Adrenal gland (tissue), 19 donors: ENCODE measurements at places on chromosomes 11 and 22.
A peak's percentile ranks its signal among the peaks of the same experiment; 100 is the strongest.

GRCh38 chr22:36671404-36671803 lies 32.1 kb downstream of the CACNG2 start:
- DNase-seq, result no peak

DNA sequence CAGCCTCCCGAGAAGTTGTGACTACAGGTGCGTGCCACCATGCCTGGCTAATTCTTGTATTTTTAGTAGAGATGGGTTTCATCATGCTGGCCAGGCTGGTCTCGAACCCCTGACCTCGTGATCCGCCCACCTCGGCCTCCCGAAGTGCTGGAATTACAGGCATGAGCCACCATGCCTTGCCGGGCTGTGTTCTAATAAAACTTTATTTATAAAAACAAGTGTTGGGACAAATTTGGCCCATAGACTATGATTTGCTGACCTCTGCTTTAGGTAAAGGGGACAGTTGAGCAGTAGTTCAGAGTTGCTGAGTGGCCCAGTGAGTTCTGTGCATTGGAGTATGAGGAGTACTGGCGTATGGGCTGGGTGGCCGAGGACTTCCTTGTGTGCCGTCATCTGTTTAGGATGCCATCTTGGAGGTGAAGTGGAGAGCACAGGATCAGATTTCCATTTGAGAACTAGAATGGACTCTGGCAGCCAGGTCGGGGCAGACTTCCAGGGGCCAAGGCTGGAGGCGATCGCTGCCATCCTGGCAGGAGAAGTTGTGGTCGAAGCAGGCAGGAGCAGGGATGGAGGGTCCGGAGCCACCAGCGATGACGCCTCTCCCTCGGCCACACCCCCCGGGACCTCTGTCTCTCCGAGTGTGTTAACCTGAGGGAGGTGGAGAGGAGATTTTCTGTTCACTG lies 43.8 kb downstream of the FBLN1 start:
- no peak for DNase-seq

DNA sequence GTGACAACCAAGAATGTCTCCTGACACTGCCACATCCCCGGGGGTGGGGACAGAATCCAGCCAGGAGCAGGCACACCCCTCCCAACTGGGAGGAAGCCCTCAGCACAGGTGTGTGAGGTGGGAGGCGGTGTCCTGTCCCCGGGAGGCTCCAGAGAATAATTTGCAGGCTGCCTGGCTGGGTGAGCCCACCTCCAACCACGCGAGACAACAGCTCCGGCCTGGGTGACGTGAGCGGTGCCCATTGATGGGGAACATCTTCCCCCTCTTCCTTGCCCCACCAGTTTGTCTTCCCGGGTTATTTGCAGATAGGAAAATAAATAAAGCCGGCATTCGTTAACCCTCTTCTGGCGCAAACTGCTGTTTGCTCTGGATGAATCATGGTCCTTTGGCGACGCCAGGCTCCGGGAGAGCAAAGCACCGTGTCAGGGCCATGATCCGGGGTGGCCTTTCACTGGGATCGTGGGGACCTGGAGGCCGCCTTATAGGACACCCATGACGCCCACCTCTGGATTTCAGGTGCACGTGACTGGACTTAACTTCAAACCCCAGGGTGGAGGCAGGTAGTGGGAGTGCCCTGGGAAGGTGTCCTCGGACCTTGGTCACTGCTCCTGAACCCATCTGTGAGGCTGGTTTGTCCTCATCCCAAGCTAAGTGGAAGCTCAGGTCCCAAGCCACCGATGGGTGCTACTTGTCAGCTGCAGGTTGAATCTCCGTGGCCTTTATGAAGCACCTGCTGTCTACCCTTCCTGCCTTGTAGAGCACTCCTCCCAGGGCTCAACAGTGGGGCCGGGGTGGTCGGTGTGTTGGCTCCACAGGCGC lies 13.9 kb downstream of the CCND1 start:
- no peak for DNase-seq

DNA sequence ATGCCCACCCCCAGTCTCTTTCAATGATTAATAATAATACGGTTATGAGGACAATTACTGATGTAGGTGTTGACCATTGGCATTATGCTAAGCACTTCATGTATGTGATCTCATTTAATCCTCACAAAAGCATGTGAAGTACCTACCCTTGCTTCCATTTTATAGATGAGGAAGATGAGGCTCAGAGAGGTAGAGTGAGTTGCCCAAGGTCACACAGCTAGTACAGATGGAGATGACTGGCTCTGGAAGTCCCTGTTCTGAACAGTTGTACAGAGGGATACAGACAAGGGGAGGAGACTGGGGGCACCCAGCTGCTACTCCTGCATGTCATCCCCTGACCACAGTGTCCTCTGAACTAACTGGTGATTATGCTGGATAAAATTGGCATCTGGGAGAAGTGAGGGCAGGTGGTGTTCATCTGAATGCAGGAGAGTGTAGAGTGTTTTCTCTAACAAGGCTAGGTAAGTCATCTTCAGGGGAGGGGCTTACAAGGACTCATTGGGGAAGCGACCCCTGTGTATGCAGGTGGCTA lies 43.2 kb downstream of the KIAA1671 start:
- DNase-seq, result no peak

GRCh38 chr11:68506908-68507307 lies 46.4 kb downstream of the PPP6R3 start:
- DNase-seq, result no peak

GRCh38 chr11:118224511-118225188 lies at the start of gene JAML:
Gene JAML (minus strand): TSS chr11:118225011. CDS start chr11:118214866, 10,145 bp downstream.
- DNase-seq, result no peak

DNA sequence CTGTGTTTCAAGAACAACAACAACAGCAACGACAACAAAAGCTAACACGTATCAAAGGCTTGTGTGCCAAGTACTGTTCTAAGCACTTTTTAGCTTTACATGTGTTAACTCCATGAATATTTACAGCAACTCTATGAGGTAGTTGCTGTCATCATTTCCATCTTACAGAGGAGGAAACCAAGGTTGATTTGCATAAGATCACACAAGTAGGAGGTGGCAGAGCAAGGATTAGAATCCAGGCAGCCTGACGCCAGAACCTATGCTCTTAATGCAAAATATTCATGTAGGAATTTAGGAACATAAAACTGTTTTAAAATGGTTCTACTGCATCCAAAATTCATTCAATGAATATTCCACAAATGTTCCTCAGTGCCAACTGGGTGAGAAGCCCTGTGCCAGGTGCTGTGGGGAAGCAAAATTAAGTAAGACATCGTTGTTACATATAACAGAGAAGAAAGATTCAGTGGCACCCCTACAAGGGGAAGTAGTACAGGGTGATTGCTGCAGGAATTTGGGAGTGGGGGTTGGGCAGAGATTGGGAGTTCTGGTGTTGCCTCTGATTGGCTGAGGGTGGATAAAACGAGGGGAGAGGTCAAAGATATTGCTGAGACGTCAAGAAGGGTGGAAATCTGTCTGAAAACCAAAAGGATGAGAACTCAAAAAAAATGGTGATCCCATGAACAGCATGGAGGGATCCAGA lies 86.1 kb upstream of the ARHGAP20 start:
- peak; percentile 37 for DNase-seq

- no peak for DNase-seq
Measured at GRCh38 chr11:20066783-20067156, 93.5 kb downstream of the DBX1 start.

DNA sequence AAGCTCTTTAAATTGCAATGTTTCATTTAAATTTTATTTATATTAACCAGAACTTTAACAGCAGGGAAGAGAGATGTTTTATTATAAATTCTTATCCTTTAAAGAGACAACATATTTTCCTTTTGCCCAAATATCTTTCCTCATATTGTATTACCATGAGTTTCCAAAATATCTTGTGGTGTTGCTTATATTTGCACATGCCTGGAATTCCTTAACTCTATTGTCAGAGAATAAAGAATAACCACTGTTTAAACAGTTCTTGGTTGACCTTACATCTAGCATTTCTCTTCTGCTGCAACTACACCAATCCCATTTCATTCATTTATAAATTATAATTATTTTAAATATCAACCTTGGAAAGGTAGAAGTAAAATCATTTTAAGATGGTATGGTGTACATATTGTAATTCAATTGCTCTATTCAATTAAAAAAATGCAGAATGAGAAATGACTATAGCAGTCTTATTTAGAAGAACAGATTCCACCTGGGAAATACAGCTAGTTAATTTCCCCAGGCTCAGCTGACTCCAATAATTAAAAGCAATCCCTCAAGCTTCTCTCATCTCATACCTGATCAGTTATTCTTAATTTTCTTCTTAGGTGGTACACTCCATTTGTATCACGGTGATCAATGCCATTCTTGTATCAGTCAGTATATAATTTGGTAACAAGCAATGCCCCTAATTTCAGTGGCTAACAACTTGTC lies 923.3 kb downstream of the KCNA4 start:
- no peak for DNase-seq

GRCh38 chr11:66784575-66784974 lies 55.6 kb upstream of the SPTBN2 start:
- no peak for DNase-seq

DNA sequence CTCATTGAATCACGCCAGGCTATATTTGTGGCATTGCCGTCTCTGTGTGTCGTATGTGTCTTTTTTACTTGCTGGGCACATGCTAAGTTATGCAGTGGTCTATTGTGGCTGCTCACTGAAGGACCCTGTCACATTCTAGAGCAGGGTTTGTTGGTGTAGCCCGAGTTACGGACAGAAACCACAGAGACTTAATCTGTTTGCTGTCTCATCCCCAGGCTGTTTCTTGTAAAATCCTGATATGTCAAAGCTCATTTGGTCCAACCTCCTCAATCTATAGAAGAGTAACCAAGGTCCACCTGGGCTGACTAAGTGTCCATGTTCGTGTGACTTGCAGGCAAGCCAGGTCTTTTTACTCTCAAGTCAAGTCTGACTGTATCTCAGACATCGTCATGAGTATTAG lies 5.0 kb downstream of the DPF2 start:
- DNase-seq, result no peak

DNA sequence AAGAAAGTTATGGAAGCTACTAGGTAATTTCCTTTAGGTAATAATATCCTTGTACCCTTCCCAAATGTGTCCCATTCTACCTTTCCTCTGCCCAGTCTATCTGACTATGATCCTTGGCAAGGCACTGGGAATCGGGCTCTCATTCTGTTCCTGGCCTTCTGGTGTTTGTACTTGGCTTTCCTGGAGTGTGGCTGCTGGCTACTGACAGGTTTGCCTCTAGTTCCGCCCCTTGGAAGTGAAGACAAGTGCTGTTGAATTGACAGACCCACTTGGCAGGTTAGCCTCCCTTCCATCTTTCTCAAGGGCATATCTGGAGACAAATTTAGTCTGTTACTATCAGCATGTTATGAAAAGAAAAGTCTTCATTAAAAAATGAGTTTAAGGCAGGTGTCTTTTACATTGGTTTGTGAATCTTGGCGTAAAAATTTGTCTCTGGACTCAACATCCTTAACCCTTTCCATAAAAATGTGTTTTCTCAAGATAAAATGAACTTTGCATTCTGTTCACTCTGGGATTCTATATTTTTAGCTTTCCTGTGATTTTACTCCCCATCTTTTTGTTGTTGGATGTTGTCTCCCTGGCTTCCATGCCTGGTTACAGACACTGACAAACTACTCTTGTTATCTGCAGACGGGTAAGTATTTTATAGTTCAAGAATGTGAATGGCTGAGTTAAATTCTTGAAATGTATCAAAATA lies 287.4 kb upstream of the PDGFD start:
- no peak for DNase-seq

DNA sequence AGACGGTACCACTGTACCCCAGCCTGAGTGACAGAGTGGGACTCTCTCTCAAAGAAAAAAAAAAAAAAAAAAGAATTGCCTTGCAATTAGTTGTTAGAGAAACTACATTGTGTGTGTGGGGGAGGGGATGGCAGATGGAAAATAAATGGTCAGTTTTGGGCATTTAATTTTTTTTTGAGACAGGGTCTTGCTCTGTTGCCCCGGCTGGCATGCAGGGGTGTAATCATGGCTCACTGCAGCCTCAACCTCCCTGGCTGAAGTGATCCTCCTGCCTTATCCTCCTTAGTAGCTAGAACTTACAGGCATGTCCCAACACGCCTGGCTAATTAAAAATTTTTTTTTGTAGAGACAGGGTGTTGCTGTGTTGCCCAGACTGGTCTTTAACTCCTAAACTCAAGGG lies 36.4 kb downstream of the WEE1 start:
- DNase-seq, result no peak

DNA sequence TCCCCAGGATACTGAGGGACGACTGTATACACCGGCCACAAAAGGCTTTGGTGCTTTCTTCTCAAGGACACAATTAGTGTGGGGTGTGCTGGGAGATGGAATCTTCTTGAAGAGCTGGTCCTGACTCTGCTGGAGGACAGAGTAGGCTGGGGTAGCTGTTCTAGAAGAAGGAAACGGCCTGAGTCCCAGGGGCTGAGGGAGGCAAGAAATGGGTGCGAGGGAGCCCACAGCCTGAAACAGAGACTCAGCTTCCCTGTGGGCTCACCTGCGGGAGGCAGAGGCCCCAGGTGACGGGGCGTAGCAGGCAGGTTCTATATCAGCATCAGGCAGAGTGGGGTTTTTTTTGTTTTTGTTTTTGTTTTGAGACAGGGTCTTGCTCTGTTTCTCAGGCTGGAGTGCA lies 36.6 kb downstream of the PARVG start:
- no peak for DNase-seq

- no peak for DNase-seq
Measured at GRCh38 chr11:132301465-132301864, 931.0 kb downstream of the NTM start.

GRCh38 chr11:118251858-118252652 lies at the start of gene MPZL3:
Gene MPZL3 (minus strand): TSS chr11:118252365. CDS start chr11:118252294, 71 bp downstream.
- peak; percentile 66 for DNase-seq

GRCh38 chr22:35542157-35542938 lies 1.7 kb downstream of the RASD2 start:
- DNase-seq, result no peak

GRCh38 chr11:5238486-5238885 lies 4.2 kb upstream of the HBD start:
- no peak for DNase-seq

DNA sequence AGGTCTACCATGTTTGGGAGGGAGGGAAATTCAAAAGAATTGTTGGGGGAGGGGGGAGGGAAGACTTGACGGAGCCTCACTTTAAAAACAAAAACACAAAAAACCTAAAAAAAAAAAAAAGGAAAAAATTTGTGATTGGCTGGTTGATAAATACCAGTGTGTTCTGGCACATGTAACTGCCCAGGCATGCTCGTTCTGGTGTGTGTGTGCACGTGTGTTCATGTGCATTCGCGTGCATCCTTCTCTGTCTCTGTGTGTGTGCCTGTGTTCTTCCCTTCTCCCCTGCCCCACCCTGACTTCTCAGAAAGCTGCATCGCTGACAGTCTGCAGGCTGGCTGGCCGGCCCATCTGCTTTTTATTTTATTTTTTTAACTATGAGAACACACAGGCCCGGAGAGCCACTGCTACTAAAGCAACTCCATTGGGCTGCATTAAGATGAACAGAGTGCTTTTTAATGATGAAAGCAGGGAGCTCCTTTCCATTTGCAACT lies 22.6 kb upstream of the ADSL start:
- no peak for DNase-seq
